ENCODE measurements at places on chromosomes 4 and X.

GRCh38 chr4:165190591-165191347 lies 16.6 kb upstream of the KLHL2 start:
- no peak for DNase-seq

DNA sequence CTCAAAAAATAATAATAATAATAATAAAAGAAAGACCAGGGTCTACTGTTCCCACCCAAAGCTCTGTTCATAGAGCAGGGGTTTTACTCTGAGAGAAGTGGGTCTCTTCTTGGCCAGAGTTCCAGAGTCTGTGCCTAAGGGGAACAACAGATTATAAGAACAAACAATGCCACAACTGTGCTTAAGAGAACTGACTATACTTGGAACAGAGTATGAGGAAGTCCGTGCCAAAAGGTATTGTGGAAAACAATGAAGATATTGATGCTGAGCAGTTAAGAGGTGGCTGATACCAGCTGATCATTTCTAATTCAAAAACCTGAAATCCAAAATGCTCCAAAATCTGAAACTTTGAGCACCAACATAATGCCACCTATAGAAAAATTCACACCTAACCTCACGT lies 229.6 kb downstream of the FBXO8 start:
- no peak for DNase-seq

- no peak for DNase-seq
Observed at GRCh38 chr4:81724925-81725329, 253.2 kb upstream of the RASGEF1B start.

GRCh38 chrX:72141372-72142004 lies 9.8 kb upstream of the RTL5 start:
- no peak for DNase-seq

DNA sequence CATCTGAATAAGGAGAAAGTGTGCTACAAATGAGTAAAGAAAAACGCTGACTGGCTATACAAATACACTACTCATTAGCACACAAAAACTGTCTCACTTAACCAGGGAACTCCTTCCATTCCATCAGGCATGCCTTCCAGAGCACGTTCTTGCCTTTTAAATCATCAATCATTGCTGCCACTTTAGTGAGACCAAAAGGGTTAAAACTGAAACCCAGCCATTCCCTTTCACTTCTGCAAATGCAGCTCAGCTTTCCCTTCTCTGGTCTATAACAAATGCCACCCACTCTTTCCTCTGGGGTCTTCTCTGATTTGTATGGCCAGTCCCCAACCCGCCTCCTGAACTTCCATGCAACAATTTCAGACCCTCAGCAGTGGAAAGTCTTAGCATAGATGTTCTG lies 231.5 kb downstream of the TRIML1 start:
- no peak for DNase-seq

DNA sequence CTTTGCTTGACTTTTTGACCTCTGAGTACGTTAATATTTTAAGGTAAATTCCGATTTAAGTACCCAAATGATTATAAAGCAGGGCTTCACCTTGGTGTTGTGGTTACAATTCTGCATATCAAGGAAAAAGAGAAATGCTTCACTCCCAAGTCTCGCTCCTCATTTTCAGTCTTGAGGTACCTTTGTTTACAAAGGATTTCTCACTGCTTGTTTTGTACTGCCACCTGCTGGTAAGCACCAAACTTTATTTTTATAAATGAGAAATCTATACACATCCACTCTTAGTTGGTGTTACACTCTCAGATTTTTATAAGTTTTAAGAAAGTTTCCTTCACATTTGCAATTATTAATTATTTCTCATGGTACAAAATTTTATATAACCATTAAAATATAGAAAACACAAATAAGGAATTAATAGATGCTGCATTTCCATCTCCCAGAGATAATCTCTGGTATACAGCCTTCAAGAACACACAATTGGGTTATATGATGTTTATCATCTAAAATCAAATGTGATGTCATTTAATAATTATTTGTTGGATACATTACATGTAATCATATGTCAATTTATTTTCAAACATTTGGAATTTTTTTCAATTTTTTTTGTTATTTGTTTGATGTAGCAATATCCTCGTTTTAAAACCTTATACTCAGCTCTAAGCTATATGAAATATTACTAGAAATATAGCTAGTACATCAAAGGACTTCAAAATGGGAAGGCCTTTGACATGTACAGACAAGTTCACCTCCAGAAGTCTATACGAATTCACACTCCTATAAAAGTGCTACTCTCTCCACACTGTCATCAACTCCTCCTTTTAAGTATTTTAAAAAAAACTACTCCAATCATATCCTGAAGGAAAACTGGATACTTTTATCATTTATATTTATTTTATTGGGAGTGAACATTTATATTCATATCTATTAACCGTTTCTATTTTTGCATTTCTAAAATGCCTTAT lies 179.9 kb downstream of the KCNIP4 start:
- peak; percentile 29 for DNase-seq

- no peak for DNase-seq
Observed at GRCh38 chr4:138858419-138858818, 157.2 kb upstream of the NOCT start.

DNA sequence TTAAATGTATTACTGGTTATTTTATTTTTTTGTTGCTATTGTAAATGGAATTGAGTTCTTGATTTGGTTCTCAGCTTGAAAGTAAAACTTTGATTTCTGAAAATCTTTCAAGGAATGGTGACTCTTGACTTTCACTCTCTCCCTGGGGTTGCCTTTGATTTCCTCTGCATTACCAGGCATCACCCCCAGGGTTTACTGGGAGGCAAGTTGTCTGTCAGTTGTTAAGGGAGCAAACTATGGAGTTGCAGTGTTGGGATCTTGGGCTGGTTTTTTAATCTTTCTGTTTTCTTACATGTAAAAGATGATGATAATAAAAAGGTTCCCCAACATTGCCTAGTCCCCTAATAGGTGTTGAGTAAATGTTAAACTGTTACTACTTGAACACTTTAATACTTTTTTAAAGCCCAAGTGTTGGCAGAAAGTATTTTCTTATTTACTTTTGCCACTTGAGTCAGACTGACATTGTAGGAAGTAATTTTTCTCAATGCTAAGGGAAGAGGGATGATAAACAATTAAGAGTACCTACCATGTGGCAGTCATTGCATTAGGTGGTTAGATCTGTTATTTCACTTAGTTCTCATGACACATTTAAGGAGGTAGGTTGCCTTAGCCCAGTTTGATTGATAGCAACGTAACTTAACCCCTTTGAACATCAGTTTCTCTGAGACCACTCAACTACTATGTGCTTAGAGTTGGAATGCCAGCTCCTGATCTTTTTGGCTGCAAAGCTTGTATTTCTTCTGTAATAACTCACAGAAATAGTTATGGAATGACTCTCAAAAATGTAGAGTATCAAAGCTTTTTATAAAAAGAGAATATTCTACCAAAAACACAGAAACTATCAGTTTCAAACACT lies 67.1 kb downstream of the DCLK2 start:
- DNase-seq, result no peak

DNA sequence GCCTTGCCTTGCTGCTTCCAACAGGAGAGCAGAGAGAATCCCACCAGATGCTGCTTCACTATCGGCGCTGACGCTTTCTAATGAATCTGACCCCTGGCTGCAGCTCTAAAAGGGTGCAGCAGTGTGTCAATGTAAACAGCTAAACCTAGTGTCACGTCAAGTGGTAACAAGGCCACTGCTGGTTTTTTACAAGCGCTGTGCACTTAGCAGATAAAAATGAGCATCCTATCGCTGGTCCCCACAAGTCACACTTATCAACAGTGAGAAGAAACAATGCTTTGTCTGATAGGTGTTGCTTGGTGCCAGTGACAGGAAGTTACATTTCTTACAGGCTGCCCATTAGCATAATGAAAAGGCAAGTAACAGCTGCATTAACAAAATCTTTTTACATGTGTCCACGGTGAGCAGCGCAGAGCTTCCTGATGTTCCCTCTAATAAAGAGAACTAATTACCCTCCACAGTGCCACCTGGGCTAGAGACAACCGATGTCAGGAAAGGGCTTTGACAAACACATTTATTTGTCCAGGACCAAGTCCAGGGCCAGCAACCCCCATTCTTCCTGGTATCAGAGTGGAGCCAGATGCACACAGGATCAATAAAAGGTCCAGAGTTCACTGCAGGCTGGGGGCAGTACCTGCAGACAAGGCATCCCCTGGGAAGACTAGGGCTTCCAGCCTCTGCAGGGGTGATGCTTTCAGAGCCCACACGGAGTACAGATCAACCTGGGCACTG lies 176.0 kb downstream of the MGST2 start:
- no peak for DNase-seq

- DNase-seq, result no peak
Observed at GRCh38 chrX:49268702-49269009, 937 bp upstream of the PPP1R3F start.

- DNase-seq, result no peak
Observed at GRCh38 chrX:129678614-129679195, 23.9 kb upstream of the APLN start.

- DNase-seq, result no peak
Observed at GRCh38 chr4:6114181-6114580, 86.2 kb downstream of the JAKMIP1 start.

- DNase-seq, result no peak
Observed at GRCh38 chrX:135010921-135011320, 11.4 kb downstream of the RTL8B start.

DNA sequence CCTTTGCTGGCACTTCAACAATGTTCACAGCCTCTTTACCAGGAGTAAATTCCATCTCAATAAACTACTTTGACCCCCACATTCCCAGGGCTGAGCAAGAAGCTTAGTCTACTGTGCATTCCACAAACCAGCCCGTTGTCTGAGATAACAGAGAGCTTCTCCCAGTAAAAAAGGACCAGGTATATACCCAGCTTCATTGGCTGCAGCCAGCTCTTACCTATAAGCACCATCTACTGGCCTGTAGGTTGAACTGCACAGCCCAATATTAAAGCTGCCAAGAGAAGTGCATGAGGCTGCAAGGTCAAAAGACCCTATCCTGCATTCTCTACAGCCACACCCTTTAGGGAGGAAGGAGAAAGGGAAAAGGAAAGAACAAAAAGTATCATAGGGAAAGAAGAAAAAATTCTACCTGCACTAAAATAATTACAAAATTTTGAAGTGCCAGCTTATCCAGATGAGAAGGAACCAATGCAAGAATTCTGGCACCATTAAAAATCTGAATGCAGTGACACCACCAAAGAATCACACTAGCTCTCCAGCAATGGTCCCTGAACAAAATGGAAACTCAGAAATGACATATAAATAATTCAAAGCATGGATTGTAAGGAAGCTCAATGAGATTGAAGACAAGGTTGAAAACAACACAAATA lies 45.7 kb upstream of the INTU start:
- DNase-seq, result no peak

GRCh38 chrX:112510629-112511028 lies 169.1 kb downstream of the LHFPL1 start:
- DNase-seq, result no peak

GRCh38 chr4:80216100-80216761 lies 18.9 kb downstream of the PRDM8 start:
- no peak for DNase-seq

DNA sequence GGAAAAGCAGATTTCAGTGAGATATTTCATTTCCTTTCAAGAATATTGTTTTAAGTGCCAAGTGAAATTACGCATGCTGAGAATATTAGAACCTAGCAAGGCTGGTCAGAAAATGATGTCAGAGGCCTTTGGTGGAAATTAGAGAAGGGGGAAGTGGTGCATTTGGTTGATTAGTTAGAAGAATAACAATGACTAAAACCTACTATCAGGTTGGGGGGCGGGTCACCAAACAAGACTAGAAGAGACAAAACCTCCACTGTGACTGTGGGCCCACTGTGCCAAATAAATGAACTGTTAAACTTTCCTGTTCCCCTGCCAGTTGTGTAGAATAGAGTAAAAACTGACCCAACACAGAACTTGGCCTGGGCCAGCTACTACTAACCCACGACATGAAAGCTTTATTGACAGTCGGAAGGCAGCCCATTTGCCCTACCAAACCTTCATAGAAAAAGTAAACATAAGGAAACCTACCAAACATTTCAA lies 2.9 kb downstream of the RAPGEF2 start:
- peak; percentile 86 for DNase-seq
